ENCODE measurements at places on chromosomes 3 and 15.

- no peak for DNase-seq
Observed at GRCh38 chr15:61996056-61996635, 64.1 kb downstream of the VPS13C start.

DNA sequence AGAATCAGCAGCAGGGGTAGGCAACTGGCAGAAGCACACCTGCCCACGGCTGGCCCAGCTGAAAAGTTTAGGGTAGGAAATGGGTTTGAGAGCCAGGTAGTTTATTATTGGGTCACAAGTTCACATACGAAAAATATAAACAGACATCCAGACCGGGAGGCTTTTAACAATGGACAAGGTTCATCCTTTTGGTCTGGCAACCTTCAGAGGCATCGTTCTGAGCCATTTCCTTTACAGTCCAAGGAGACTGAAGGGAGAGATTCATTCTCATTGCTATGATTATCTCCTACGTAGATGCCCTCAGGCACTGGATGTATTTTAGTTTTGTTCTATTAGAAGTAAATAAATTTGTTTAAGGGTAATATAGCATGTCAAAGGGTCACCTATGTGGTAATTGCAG, 248.0 kb upstream of the THBS1 start:
- no peak for DNase-seq

- peak; percentile 50 for DNase-seq
Observed at GRCh38 chr15:62125773-62126172, 39.3 kb downstream of the C2CD4B start.

GRCh38 chr15:65184868-65185717, at the start of gene CLPX:
CLPX (minus strand) TSS chr15:65185342; CDS start chr15:65185153, 189 bp downstream.
- peak; percentile 77 for DNase-seq

DNA sequence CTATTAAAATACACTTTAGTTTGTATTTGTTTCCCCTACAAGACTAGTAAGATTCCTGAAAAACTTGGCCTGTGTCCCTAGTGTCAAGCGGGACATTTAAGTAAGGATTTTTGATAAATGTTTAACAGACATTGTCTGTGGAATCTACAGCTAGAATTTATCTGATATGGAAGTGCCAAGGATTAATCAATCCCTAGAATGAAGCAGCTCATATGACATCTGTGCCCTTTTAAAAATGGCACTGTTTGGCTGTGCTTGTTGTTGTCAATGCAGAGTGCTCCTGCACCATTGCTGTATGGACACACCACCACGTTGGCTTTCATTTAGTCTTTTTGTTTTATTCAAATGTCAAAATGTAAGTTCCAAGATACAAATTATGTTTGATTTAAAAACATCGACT, 14.3 kb upstream of the PDCD7 start:
- no peak for DNase-seq
